ENCODE measurements at places on chromosomes 1 and 21. TPM values are rescaled to one million over a fixed set of nuclear protein-coding genes. Genes with fewer than 3 reads are reported as not detected.

- DNase-seq, result no peak
Measured at GRCh38 chr1:183778568-183779433, 26.1 kb upstream of the RGL1 start.

GRCh38 chr1:183636783-183637182 is 1.2 kb upstream of the ARPC5 start:
- no peak for DNase-seq

GRCh38 chr1:201399352-201400126 is 415 bp upstream of the LAD1 start:
- no peak for DNase-seq

GRCh38 chr1:84164567-84165021 is 20.5 kb downstream of the PRKACB start:
- no peak for DNase-seq

- peak; percentile 17 for DNase-seq
Measured at GRCh38 chr1:108050158-108050557, 85.2 kb upstream of the VAV3 start.

DNA sequence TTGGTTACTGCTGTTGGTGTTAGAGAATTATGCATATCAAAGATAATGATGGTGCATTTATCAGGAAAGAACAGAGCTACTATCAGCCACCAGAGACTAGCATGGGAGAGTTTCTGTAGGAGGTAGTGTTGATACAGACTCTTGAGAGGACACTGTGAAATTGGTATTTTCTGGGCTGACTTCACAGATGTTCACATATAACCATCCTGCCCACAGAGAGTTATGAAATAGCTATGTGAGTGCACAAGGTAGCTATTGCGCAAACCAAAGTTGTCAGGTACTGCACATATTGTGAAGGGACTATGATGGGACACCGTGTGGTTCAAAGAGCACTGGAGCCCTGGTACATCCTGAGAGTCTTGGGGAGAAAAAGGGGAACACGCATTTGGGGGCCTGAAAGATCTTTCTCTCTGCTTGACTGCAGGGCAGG is 1.4 kb upstream of the TLCD4 start:
- no peak for DNase-seq

DNA sequence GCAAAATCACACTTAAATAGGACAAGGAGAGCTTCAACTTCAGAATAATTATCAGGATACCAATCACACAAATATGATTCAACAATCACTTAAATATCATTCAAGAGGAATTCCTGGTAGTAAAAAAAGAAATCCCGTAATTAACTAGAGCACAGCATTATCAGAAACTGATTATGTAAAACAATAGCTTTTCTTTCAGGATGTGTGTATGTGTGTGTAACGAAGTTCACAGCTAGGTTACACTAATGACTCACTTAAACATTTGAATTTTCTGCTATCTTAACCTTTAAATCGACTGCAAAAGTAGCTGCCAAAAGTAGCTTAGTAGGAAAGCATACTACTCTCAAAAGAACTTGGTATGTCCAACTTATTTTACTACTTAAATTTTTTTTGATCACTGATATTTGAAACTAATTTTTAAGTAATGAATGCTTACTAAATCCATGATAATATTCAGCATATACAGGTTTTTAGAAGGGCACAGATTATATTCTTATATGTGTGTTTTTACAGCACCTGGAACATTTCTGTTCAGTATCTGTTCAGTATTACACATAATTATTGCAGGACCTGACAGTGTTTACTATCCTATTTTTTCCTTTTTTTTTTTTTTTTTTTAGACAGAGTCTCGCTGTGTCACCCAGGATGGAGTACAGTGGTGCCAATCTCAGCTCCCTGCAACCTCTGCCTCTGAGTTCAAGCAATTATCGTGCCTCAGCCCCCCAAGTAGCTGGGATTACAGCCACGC is 4.2 kb downstream of the RERE start:
- DNase-seq, result no peak

DNA sequence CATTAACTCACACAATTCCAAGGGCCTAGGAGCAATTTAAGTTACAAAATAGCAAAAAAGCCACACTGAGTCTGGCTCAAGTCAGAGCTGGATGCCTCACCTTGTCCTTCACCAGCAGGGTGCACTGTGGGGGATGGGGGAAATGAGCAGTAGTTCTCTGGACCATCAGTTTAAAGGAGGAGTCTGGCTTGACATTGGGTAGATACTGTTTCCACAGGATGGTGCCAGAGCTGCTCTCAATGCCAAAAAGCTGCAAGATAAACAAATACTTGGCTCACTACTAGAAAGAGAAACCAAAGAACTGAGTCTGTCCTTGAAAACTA is 18.8 kb downstream of the EMC1 start:
- no peak for DNase-seq

- no peak for DNase-seq
Measured at GRCh38 chr1:58620926-58621325, 43.9 kb upstream of the TACSTD2 start.

Gene FYB2
- not detected for total RNA-seq

Gene RUNX1
- total RNA-seq, result 36.9 TPM

Gene APOBEC4
- not detected for total RNA-seq

Gene CCDC30
- total RNA-seq, result 6.7 TPM

Gene HTR6
- total RNA-seq, result not detected

Gene FAM72B
- total RNA-seq, result 1.2 TPM

Gene SPRR2B
- total RNA-seq, result not detected
